Stimulated activated effector memory CD8-positive, alpha-beta T cell treated with anti-CD3 and anti-CD28 coated beads, Interleukin-12 subunit alpha, Interleukin-12 subunit beta, amount 100 ng/mL, for 72 hours (primary cell): ENCODE measurements at places on chromosomes 5 and 9.

GRCh38 chr5:72015103-72015548 lies 92.1 kb upstream of the MAP1B start:
- DNase-seq: no peak

GRCh38 chr5:80246995-80247729 lies 8.7 kb downstream of the SERINC5 start:
- no peak for DNase-seq

DNA sequence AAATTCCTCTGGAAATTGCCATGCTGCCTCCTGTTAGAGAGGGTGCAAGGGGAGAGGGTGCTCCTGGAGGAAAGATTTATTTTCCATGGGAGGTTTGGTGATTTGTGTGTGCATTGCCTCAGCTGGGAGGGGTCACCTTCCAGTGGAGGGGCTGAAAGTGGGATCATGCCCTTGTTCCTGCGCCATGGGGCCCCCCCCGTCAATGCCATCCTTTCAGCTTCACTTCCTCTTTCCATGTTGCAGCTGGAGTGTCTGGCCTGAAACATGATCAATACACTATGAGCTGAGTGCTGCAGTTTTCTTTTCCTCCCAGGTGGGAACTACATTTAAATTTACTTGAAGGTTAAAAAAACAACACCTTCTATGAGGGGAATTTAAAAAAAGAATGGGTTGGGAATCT lies 176.8 kb downstream of the MELK start:
- no peak for DNase-seq

DNA sequence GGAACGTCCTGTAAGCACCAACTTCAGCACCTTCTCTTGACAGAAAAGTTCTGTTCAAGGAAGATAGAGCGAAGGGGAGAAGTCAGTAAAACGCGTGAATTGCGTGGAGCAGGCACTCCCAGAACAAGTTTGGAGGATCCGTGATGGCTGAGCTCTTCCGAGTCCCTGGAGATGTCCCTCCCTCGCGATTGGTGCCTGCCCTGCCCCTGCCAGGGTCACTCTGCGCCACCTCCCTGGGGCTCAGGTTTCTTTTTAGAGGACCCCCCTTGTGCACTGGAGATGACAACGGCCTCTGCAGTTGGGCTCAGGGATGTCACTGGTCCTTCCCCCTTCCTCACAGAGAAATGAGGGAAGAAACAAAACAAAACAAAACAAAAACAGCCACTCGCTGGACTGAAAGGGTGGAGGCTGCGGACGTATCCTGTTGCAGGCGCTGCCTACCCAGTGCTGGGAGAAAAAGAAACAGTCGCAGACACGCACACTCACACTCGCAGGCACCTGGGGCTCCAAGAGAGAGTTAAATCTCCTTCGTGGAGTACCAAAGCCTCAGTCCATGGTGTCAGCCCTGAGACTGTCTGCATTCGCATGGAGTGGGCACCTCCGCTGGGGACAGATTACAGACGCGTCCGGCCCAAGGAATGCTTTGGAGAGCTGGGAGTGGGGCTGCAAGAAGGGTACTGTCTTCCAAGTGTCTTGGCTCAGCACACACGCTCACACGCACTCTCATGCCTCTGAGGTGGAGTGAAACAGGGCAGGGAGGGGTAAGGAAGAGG lies 512.7 kb downstream of the SLCO4C1 start:
- no peak for DNase-seq

- DNase-seq: no peak
These were observed 194.0 kb downstream of the CRB2 start for GRCh38 chr9:123550012-123550411.

GRCh38 chr5:149420545-149421371 lies 41.7 kb upstream of the IL17B start:
- DNase-seq: no peak

DNA sequence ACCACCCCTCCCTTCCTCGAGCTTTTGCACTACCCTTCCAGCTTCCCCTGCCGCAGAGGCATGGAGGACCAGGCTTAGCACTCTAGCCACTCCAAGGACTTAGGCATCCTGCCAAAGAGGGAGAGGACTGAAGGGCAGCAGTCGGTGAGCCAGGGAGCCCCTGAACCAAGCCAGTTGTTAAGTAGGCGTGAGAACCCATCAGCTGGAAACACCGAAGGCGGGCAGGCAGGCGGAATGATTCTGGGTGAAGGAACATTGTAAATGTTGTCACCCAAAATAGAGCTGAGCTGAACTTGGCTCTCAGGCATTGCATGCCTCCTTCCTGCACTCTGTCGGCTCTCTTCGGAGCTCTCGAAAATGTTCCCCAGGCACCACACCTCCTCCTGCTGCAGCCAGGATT lies 42.8 kb downstream of the NRG2 start:
- no peak for DNase-seq

- no peak for DNase-seq
These were observed 240.8 kb upstream of the ZNF462 start for GRCh38 chr9:106622164-106622487.

- DNase-seq: no peak
These were observed 97.1 kb upstream of the TAF11L2 start for GRCh38 chr5:17400724-17401469.

DNA sequence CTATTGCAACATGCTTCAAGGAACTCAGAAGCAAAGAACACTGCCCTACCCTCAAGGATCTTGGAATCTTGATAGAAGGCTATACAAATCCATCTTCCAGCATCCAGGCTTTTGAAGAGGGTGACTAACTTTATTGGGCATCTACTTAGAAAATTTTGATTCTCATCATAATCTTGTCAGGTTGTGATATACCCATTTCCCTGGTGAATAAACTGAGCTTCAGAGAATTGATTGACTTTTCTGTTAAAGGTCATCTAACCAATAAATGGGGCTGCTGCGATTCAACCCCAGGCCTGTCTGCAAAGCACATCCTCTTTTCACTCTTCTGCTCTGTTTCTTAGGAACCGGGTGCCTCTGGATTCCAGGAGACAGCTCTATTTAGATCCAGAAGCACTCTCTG lies 19.9 kb upstream of the INSYN2B start:
- no peak for DNase-seq

- DNase-seq: no peak
These were observed 211.5 kb downstream of the PCSK5 start for GRCh38 chr9:76101947-76102346.

DNA sequence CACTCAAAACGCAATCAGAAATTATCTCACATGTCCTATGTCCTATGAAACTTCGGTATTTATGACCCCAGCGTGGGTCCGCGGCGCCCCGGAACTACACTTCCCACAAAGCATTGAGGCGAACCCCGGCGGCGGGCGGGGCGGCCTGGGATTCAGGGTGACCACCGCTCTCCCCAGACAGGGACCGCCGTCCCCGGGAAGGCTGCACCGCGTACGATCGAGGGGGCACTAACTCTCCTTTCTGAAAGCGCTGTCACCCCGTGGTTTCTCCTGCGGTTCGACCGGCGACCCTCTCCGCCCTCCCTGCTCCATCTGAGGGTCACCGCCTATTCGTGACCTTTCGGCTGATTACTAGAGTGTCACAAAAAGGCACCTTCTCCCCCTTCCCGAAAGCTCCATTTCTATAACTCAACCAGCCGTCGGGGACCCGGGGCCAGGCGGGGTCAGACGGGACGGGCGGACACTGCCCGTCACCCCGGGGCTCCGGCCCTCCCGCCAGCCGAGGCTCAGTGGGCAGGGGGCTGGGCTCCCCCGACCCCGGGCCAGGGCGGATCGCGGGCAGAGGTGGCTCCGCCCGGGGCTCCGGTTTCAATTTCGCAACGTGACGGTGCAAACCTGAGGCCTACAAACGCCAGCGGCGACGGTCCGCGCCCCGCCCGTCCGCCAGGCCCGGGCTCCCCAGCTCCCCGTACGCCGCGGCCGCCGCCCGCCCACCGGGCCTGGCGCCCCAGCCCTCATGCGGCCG lies 1.3 kb downstream of the ECPAS start:
- DNase-seq: peak; percentile 51

DNA sequence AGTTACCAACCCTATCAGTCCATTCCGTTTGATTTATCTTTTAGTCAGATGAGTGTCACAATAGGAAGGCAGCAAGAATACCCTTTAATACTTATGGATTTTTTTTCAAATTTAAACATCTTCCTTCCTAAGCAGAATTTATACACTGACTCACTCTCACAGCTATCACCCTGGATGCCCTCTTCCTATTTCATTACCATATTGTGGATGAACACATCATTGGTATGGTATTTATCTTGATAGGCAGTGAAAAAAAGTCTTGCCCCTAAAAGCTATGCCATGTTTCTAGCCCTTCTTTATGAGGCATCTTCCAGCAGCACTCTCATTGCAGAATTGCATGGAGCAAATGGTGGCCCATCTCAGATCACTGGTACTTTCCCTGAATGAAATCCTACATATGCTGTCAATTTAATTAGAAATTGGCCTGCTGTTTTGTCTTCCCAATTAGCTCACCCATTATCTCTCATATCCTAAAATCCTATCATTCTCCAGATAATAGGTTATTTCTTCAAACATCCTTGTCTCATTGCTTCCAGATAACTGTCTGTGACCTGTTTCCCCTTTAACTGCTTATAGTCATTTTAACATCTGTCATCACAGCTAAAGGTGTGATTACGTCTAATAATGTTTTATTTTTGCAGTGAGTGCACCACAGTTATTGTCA lies 433.5 kb upstream of the POU5F2 start:
- no peak for DNase-seq

- no peak for DNase-seq
These were observed 17.2 kb downstream of the IRX4 start for GRCh38 chr5:1865486-1865885.

DNA sequence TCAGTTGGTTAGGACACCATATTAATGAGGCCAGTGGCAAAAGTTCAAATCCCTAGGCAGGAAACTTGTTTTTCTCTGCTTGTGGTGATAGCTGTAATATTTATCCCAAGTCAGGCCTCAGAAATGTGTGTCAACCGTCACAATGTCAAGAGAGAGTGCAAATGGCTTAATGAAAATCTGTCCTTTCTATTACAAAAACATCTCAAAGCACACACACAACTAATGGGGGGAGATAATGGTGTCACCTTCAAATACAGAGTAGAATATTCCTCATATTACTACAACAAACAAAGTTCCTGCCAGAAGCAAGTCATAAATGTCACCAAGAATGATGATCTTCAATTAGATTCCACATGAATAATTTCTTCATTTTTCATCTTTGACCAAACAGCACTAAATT lies 127.2 kb upstream of the MARCHF11 start:
- no peak for DNase-seq

DNA sequence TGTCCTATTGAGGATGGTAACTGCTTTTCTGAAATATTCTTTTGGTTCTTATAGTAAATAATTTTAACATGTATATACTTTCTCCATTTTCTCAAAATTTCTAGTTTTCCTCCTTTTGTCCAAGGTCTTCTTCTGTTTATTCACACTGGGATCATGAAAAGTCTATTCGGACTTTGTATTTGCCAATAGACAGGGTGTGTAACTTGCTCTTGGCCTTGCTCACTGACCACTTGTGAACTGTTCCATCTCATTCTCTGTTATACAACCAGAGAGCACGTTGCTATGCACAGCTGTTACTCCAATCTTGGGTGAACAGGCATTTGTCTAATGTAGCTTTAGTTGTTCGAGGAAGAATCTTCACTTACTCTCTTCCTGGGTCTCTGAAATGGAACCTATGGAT lies 388.9 kb downstream of the SH3GL2 start:
- no peak for DNase-seq

DNA sequence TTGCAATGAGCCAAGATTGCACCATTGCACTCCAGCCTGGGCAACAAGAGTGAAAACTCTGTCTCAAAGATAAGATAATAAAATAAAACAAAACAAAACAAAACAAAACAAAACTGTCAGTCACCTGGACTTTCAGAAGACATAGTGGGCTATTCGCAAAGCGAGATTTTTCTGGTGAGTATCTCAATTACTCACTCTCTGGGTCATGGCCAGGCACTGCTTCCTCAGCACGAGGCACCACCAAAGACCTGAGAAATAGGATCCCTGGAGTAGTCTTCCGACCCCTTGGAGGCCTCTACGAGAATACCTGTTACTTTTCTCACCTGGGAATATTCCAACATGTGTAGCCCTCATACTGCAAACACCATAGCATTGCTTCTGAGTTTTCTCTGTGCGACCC lies 201.7 kb upstream of the ZNF618 start:
- no peak for DNase-seq

DNA sequence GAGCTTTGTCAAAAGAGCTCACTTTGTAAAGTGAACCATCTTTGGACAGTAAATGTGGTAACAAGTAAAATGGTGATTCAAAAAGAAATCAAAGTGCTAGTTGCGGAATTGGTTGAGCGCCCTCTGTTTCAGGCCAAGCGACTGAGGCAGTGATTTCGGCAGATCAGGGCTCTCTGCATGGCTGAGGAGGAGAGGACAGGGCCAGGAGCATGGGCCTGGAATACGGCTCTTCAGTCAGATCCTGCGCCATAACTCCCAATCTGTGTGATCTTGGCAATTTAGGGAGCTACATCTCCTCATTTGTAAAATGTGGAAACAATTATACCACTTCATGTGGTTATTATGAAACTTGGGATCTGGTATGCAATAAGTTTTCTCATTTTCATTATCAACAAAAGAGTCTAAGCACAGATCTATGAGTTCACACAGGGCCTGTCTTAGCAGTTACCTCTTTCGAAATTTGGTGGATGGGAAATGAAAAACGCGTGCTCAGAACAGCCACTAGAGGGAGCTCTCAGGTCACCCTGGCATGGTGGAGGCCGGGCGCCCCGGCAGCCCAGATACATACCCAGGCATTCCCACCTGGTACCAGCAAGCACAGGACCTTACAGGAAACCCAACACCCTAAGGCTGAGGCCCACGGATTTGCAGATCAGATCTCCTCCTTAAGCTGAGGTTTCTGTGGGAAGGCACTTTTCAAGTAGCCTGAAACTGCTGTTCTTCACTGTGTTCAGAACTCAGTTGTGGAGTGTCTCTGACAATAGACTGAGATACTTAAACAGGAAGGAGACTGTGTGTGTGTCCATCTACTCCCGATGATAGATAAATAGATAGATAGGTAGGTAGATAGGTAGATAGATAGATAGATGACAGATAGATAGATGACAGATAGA lies 303.7 kb downstream of the RAB3C start:
- DNase-seq: peak; percentile 47

GRCh38 chr5:153777681-153778581 lies 260.8 kb downstream of the FAM114A2 start:
- no peak for DNase-seq

DNA sequence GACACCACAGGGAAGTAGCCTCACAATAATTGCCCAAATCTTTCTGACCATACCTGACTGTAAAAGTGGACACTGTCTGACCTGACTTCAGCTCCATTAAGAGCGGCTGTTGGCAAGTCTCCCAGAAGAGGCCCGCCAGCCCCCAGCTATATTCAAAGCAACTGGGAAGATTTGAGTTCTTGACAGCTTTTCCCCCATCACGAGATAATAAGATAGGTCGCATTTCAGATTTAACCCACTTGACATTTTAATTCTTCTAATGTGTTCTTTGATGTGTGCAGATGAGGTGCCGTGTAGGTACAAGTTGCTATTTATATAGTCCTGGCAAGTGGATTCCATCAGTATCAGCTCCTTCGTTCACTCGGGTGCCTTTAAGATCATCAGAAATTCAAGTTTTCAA lies 345.7 kb downstream of the DRD1 start:
- DNase-seq: no peak

- DNase-seq: no peak
These were observed 666.4 kb upstream of the CTNND2 start for GRCh38 chr5:12570688-12571087.
